CD4-positive, alpha-beta memory T cell (primary cell): ENCODE measurements at places on chromosomes 13 and 19. TPM values are rescaled to one million over a fixed set of nuclear protein-coding genes. Genes with fewer than 3 reads are reported as not detected.
A peak's percentile ranks its signal among the peaks of the same experiment; 100 is the strongest.

DNA sequence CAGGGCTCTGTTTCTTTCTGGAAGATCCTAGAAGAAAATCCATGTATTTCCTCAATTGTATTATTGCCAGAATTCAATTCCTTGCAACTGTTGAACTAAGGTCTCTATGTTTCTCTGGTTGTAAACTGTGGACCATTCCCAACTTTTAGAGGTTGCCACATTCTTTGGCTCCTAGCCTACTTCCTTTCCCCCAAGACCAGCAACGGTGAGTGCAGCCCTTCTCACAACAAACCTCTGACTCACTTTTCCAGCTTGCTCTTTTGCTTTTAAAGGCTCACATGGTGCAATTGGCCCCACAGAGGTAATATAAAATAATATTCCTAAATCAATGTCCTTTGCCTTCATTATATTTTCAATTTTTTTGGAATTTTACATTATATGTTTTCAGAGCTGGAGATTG lies 371.3 kb downstream of the SLITRK5 start:
- no peaks in the 10 kb centered on the region for H3K27me3 ChIP-seq
- no peaks in the 10 kb centered on the region for H3K36me3 ChIP-seq
- no peaks in the 10 kb centered on the region for H3K4me1 ChIP-seq
- DNase-seq, result no peak

GRCh38 chr19:51148580-51148979 lies 6.5 kb downstream of the SIGLEC7 start:
- H3K4me1 ChIP-seq, result no peaks in the 10 kb centered on the region
- H3K27ac ChIP-seq, result no peak overlapping the region
- no peak for DNase-seq
- H3K4me3 ChIP-seq, result no peak overlapping the region
- no peaks in the 10 kb centered on the region for H3K36me3 ChIP-seq

GRCh38 chr19:46922465-46922864 lies 61.7 kb downstream of the ARHGAP35 start:
- H3K27ac ChIP-seq, result no peak overlapping the region
- H3K4me3 ChIP-seq, result no peak overlapping the region
- H3K27me3 ChIP-seq, result no peaks in the 10 kb centered on the region
- no peak for DNase-seq
- peaks cover 38% of the 10 kb centered on the region for H3K36me3 ChIP-seq

DNA sequence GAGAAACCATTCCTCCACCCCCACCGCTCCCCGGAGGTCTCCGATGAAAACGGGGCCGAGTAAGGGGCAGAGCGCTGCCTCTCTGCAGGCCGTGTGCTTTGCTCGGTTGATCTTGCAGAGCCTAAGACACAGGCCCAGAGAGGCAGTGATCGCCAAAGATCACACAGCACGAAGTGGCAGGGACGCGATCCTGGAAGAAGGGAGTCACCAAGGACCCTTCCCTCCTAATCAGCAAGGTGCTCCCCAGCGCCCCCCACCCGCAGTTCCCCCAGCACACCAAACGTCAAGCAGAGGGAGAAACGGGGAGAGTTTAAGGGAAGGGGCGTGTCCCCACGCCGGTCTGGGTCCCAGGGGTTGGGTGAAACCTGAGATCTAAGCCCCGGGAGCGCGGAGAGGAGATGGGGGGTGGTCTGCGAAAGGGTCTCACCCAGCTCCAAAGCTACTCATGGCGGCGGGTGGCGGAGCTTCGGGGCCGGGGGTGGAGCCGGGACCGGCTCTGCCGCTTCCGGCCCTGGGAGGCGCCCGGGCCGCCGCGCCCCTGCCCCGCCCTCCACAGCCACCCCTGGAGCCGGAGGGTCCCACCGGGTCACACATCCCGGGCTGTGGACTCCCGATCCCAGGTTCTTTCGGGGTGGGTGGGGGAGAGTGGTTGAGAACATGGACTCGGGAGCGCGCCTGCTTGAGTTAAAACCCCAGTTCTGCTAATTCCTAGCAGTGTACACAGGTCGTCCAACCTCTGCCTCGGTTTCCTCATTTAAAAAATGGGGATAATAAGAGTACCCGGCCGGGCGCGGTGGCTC lies at the start of gene EML2:
Gene EML2 (minus strand): TSS at position 468 of the 800 bp plus-strand sequence. CDS start 21 bp downstream, at position 447.
- H3K4me3 ChIP-seq, result peak within 1 kb of the TSS; percentile 88
- DNase-seq, result peak; percentile 33
- H3K4me1 ChIP-seq, result peaks cover 51% of the 10 kb centered on the region

DNA sequence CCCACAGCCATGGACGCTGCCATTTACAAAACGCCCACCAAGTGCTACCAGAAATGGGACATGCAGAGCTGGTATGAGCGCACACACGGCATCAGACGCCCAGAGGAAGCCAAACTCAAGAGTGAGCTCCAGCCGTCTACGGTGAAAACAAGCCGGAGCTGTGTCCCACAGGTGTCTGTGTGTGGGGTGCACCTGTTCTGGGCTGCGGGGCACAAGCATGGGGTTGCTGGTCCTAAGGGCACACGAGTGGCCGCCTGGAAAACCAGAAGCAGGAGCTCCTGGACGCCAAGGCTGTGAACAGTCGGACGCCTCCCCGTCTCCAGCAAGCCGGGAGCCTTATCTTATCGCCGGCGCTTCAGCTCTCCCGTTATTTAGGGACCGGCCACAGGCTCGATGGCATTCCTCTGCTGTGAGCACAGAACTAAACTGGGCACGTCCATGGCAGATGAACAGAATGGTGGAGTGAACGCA lies 1.3 kb downstream of the ADPRHL1 start:
- H3K27ac ChIP-seq, result no peak overlapping the region
- H3K27me3 ChIP-seq, result no peaks in the 10 kb centered on the region

- H3K36me3 ChIP-seq, result peaks cover 2% of the 10 kb centered on the region
- H3K4me3 ChIP-seq, result no peak overlapping the region
- no peak overlapping the region for H3K27ac ChIP-seq
Observed at GRCh38 chr19:47660435-47660832, 51.5 kb downstream of the BICRA start.

DNA sequence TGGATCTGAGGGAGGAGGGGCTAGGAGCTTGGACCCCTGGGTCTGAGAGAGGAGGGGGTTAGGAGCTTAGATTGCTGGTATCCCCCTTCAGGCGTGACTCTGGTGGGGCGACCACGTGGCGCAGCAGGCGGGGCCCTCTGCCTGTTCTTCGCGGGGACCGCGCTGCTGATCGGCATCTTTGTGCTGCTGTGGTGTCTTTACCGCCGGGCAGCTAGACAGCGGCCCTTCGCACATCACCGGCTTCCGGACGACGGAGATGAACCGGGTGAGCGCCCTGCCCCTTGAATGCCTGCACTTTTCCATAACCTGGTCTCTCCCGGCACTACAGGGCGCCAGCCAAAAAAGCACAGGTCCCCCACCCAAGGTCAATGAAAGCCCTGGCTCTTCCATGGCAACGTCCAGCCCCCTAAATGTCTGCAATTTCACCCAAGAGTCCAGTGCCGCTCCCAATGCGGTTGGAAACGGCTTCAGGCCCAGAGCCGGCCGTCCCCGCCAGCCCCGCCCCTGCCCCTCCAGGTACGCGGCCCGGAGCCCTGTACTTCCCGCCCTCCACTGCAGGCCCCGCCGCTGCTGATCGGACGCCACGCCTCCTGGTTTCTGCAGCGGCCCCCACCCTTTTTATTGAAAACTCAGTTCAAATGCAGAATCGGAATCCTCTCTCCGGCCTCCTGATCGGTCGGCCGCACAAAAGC lies 2.8 kb downstream of the GFY start:
- peaks cover 70% of the 10 kb centered on the region for H3K27me3 ChIP-seq
- no peak overlapping the region for H3K4me3 ChIP-seq
- DNase-seq, result no peak
- H3K36me3 ChIP-seq, result no peaks in the 10 kb centered on the region
- no peak overlapping the region for H3K27ac ChIP-seq

DNA sequence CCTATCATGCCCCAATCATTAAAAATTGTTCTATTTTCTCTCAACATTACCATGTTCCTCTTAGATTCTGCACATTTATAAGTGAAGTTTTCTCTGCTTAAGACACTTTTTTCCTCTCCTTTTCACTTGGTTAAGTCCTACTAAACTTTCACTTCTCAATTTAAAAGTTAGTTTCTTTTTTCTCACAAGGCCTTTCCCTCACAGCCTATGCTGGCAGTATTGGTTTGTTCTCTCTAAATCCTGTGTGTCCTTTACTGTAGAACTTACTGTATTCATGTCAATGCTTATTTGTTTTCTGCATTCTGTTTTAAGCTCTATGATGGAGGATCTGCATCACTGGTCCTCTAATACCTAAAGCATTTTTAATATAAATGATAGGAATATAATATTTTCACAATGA lies 2816.6 kb downstream of the PCDH9 start:
- H3K27ac ChIP-seq, result no peak overlapping the region
- no peak overlapping the region for H3K4me3 ChIP-seq

- no peak for DNase-seq
- peak overlapping the region; percentile 78 for H3K4me3 ChIP-seq
- peak overlapping the region; percentile 99 for H3K27ac ChIP-seq
- peaks cover 31% of the 10 kb centered on the region for H3K4me1 ChIP-seq
- peaks cover 23% of the 10 kb centered on the region for H3K36me3 ChIP-seq
Observed at GRCh38 chr19:29606420-29606747, 301 bp downstream of the POP4 start.

- no peak overlapping the region for H3K27ac ChIP-seq
- no peaks in the 10 kb centered on the region for H3K4me1 ChIP-seq
- no peak overlapping the region for H3K4me3 ChIP-seq
- DNase-seq, result no peak
- no peaks in the 10 kb centered on the region for H3K36me3 ChIP-seq
Observed at GRCh38 chr13:102277286-102277685, 124.6 kb downstream of the FGF14 start.

DNA sequence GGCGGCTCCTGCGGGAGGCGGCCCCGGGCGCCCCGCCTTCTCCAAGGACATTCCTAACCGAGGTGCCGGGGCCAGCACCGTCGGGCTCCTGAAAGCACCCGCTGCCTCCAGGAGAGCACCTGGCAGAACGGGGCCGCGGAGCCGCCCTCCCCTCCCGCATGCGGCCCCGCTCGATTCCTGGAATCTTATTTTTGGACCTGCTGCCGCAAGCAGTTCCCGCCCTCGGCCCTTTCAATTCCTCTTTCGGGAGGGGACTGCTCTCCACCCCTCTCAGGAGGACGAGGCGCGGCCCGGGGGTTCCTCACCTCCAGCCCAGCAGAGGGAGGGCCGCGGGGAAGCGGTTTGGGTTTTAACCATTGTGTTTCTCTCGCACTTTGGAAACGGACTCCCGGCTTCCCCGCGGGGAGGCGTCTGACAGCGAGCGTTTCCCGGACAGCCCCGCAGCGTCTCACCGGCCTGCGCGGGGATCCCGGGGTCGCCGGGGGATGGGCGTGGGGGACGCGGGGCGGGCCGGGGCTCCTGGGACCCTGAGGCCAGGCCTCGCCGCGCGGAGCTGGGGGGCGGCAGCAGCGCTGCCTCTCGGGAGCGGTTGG lies 849 bp downstream of the GAS6 start:
- no peak overlapping the region for H3K27ac ChIP-seq
- peaks cover 12% of the 10 kb centered on the region for H3K4me1 ChIP-seq
- H3K36me3 ChIP-seq, result no peaks in the 10 kb centered on the region
- peaks cover 19% of the 10 kb centered on the region for H3K27me3 ChIP-seq
- H3K4me3 ChIP-seq, result no peak overlapping the region
- no peak for DNase-seq

DNA sequence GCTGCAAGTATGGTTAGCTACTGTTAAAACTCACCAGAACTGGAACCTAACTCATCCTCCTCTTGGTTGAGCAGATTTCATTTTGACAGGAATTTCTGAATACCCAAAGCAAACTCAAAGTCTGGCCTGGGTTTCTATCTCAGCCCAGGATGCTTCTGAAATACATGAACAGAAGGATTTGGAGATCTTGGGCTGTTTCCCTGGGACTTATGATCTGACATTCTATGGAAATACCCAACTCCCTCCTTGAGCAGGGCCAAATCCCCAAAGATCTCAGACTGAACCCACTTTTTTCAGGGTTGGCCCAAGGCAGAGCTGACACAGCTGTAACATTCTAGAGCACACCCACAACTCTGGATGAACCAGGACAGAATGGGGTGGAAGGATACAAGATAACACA lies 1.1 kb upstream of the ITM2B start:
- peaks cover 9% of the 10 kb centered on the region for H3K36me3 ChIP-seq
- H3K27ac ChIP-seq, result peak overlapping the region; percentile 98
- no peaks in the 10 kb centered on the region for H3K27me3 ChIP-seq
- no peak overlapping the region for H3K4me3 ChIP-seq
- DNase-seq, result no peak

- H3K27me3 ChIP-seq, result no peaks in the 10 kb centered on the region
- H3K27ac ChIP-seq, result peak overlapping the region; percentile 90
- H3K4me3 ChIP-seq, result peak overlapping the region; percentile 76
- DNase-seq, result peak; percentile 45
- peaks cover 52% of the 10 kb centered on the region for H3K4me1 ChIP-seq
- no peaks in the 10 kb centered on the region for H3K36me3 ChIP-seq
Observed at GRCh38 chr13:97223711-97224541, 1.8 kb downstream of the MBNL2 start.

- H3K27me3 ChIP-seq, result no peaks in the 10 kb centered on the region
- H3K4me1 ChIP-seq, result no peaks in the 10 kb centered on the region
- H3K36me3 ChIP-seq, result no peaks in the 10 kb centered on the region
- no peak overlapping the region for H3K4me3 ChIP-seq
- H3K27ac ChIP-seq, result no peak overlapping the region
- DNase-seq, result no peak
Observed at GRCh38 chr13:38693168-38693567, 6.3 kb downstream of the FREM2 start.

The C19orf33 gene
- not detected for polyA plus RNA-seq

The CGB8 gene
- not detected for polyA plus RNA-seq

The PABPC3 gene
- 0.14 TPM for polyA plus RNA-seq
